Stimulated activated CD4-positive, alpha-beta T cell treated with anti-CD3 and anti-CD28 coated beads, TNF-alpha, amount 100 ng/mL, for 48 hours (primary cell): ENCODE measurements at places on chromosomes 16 and 17.

DNA sequence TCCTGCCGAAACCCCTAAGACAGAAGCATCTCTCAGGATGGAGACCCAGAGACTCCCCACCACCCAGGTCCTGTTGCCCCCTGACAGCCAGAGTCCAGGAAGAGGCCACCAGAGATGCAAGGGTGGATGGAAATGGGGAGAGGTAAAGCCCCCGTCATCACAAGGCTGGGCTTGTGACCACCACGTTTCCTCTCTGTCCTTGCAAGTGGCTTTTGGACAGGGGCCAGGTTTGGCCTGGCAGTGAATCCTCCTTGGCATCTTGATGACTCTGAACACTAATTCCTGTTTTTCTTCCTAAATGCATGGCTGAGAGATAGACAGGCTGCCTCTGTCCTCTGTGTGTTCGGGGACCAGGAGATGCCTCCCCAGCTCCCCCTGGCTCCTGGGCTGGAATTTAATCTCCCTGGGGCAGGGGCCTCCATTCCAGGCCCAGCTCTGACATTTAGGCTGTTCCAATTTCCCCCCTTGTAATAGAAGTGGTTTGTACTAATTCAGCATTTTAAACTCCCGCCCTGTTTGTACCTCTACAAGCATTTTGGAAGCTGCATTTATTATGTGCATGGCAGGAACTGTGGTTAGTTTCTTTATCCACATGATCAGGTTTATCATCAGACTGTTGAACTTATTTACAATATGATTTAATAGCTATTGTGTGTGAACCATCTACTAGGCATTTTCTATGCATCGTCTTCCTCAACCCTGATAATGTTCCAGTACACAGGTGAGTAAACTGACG lies 116.1 kb upstream of the IRX6 start:
- no peak for DNase-seq

DNA sequence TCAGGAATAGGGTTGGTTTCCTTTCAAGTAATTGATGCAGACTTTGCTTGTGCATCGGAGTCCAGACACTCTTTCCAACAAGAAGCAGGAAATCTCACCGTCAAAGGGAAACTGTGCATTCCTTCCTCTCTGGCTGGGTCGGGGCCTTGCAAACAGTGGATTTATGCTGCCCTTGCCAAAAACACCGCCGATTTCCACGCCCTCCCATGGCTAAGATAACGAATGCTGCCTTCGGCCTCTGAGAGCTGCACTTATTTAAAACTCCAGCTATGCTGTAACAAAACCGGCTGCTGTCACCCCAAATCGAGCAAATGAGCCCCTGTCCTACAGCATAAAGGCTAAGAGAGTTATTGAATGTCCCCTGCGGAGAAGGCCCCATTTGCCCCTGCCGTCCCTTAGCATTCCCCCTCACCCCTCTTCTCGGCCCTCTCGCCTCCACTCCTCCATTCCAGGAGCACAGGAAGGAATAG lies 275.5 kb upstream of the IRX5 start:
- DNase-seq: no peak

DNA sequence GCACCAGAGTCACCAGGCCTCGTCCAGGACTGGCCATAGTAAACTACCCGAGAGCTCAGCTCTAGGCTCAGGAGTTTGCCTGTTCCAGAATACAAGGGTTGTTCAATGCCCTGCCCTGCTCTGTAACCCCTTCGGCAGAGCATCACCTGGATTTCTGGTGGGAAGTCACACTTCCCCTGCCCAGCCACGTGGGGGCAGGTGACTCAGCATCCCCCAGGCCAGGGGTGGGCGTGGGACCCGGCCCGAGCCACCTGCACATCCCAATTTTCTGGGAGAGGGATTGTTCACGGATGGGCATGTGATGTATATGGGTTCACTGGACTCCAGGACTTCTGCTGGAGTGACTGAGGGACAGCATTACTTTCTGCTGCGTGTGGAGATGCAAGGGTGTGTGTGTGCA lies 25.8 kb downstream of the COX4I1 start:
- DNase-seq: no peak

- DNase-seq: no peak
Measured at GRCh38 chr16:50425648-50426047, 56.9 kb upstream of the BRD7 start.

GRCh38 chr17:64982139-64982915 lies 63.0 kb upstream of the LRRC37A3 start:
- no peak for DNase-seq

GRCh38 chr17:2237950-2238349 lies 65.6 kb downstream of the SMG6 start:
- no peak for DNase-seq

GRCh38 chr17:78857266-78857665 lies 16.7 kb upstream of the USP36 start:
- no peak for DNase-seq

DNA sequence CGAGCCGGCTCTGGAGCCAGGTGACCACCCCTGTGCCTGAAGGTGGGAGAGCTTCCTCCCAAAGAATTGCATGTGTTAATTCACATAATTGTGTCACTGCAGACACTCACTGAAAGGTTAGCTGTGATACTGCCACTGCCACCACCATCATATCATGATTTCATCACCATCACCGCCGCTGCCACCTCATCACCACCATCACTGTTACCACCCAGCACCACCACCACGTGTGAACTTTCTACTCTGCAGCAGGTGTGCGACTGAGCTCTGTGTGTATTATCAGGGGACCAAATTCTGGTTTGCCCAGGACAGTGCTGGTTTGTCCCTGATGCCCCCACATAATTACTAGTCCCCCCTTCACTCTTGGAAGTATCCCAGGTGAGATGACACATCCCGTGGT lies 15.2 kb downstream of the BCAR1 start:
- no peak for DNase-seq

DNA sequence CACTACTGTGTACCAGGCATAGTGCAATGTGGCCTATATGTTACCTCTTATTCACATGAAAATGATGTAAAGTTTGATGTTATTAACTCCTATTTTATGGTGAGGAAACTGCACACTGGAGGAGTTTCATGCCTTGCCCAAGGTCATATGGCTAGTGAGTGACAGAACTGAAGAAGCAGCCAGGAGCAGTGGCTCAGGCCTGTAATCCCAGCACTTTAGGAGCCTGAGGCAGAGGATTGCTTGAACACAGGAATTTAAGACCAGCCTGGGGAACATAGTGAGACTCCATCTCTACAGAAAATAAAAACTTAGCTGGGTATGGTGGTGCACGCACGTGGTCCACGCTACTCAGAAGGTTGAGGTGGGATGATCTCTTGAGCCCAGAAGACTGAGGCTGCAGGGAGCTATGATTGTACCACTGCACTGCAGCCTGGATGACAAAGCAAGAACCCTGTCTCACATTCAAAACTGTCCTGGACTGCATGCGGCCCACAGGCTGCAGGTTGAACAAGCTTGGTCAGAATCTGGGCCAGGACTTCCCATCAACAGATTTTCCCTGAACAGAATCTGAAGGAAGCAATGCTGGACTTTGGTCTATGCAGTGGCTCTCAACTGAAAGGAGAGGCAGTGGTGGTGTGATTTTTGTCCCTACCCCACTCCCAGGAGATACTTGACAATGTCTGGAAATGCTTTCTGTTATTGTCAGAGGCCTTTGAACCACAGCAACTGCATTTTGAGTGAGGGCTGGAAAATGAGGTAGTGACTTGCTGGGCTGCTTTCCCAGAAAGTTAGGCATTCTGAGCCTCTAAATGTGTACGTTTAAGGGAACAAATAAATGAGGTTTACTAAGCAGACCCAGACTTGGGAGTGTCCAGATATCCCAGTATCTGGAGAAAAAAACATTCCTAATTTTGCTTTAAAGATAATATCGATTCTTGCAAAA lies 479.5 kb downstream of the TMEM114 start:
- DNase-seq: no peak
